ENCODE measurements at places on chromosomes 5 and 9.

GRCh38 chr9:33106372-33106771 is 29.9 kb upstream of the SMU1 start:
- no peak for DNase-seq

DNA sequence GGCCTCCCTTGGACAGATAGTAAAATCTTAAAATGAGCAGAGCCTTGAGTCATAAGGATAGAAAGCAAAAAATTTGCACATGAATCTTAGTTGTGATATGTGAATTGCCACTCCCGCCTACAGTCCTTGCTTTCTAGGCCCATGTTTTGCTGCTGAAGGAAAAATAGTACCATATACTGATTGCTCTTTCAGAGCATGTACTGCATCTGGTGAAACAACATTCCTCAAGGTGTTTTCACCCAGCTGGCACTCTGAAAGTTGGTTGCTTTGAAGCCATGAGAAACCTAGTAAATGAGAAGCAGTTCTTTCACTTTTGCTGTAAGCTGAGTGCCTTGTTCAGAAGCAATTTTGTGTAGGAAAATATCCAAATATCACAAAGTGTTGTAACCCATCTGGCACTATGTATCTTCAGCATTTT is 10.3 kb downstream of the CDC37L1 start:
- no peak for DNase-seq

- DNase-seq, result peak; percentile 88
These were observed at the start of gene ST8SIA4 for GRCh38 chr5:100903039-100903887. Gene ST8SIA4 (minus strand): TSS chr5:100903282. CDS start chr5:100902955, 327 bp downstream.

DNA sequence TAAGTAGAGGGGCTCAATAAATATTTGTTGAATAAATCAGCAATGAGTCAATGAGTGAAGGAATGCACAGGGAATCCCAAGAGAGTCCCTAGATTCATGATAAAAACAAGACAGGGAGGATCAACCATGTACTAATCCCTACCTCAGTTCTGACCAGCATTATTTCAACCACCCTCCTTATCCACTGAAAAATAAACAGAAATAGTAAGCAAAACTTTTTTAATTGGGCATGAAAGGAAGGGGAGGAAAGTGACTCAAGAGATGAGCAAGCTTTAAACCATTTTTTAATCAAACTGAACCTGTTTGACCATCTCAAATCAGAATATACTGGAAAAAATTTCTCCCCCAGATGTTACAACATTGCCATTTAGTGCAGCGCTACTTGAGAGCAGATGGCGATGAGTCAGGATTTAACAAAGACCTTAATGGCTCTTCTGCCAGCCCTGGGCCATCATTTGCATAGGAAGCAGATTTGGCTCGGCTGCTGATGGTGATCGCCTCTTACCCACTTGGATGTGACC is 194.8 kb upstream of the SLC30A5 start:
- DNase-seq, result no peak

DNA sequence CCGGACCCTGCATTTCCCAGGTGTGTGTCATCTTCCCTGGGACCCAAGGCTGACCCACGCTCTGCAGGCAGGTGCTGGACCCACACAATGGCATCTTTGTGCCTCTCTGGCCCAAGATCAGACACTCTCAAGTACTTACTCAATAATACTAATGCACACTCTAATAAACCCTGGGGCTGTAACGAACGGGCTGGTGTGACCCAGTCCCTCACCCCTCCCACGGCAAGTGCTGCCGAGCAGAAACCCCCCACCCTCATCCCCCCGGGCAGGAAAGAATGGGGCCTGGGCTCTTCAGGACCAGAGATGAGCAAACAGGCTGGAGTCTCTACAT is 1.1 kb upstream of the OBP2B start:
- no peak for DNase-seq

DNA sequence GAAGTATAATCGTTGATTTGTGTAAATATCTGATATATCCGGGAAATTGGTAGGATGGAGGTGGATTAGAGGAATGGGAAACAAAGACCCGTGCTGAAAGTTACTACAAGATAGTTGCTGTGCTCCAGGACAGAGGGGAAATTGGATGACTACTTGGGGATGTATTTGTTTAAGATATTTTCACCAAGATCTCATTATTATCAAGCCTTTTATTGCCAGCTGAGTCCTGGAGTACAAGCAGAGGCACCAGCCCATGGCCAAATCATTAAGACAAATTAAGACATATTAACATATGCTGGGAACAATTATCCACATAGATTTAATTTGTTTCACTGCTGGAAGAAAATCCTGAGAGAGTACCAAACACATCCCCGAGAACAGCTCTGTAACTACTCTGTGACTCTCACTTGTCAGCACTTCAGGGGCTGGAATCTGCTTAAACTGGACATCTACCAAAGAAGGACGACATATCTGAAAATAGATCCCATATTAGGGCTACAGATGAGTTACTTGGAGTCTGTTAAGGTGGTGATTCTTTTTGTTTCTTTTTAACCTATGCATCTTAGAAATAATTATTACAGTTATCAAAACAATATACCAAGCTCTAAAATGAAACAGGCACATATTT is 68.2 kb downstream of the SLC1A1 start:
- no peak for DNase-seq

- no peak for DNase-seq
These were observed 54.7 kb downstream of the SEMA4D start for GRCh38 chr9:89442981-89443814.

GRCh38 chr9:95129476-95130291 is 187.8 kb downstream of the FANCC start:
- DNase-seq, result no peak

- DNase-seq, result no peak
These were observed 139.2 kb upstream of the PALM2AKAP2 start for GRCh38 chr9:109640580-109641371.

DNA sequence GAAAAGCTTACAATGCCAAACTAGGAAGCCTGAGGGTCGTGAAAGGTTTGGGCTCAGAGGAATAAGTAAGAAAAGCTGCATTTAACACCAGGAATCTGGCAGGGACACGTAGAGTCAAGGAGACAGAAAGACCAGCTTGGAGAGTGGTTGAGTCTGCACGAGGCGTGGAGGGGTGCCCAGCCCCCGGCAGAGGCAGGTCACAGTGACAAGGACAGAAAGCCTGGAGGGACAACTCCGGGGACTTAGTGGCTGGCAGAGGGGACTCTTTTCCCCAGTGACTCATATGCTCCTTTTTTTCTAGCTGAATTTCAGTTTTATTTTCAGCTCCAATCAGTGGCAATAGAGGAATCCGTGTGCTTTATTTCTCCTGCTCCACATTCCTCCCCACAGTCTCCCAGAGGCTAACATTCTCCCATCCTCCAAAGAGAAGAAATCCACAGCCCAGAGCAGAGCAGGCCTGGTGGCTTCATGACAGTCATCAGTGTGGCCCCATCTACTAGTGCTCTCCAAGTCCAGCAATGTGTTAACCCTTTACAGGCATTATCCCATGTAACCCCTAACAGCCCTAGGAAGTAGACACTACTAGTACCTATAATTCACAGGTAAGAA is 80.7 kb downstream of the KCNIP1 start:
- DNase-seq, result no peak

- no peak for DNase-seq
These were observed 172.3 kb upstream of the GNA14 start for GRCh38 chr9:77820293-77820954.

- no peak for DNase-seq
These were observed 215.0 kb downstream of the MELK start for GRCh38 chr9:36787709-36788108.

DNA sequence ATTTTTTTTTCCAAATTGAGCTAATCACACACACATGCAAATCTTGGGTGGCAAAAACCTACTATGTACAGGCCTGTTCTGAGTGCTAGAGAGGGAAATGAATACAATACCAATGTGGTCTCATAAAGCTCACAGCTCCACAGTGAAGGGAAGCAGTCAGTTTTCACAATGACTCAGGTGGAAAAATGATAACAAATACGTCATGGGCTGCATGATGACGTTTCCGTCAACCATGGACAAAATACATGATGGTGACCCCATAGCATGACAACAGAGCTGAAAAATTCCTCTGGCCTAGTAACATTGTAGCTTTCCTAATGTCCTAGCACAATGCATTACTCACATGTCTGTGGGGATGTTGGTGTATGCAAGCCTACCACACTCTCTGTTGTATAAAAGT is 252.5 kb downstream of the TRIM32 start:
- no peak for DNase-seq

GRCh38 chr5:163586531-163586956 is 81.1 kb downstream of the MAT2B start:
- no peak for DNase-seq

DNA sequence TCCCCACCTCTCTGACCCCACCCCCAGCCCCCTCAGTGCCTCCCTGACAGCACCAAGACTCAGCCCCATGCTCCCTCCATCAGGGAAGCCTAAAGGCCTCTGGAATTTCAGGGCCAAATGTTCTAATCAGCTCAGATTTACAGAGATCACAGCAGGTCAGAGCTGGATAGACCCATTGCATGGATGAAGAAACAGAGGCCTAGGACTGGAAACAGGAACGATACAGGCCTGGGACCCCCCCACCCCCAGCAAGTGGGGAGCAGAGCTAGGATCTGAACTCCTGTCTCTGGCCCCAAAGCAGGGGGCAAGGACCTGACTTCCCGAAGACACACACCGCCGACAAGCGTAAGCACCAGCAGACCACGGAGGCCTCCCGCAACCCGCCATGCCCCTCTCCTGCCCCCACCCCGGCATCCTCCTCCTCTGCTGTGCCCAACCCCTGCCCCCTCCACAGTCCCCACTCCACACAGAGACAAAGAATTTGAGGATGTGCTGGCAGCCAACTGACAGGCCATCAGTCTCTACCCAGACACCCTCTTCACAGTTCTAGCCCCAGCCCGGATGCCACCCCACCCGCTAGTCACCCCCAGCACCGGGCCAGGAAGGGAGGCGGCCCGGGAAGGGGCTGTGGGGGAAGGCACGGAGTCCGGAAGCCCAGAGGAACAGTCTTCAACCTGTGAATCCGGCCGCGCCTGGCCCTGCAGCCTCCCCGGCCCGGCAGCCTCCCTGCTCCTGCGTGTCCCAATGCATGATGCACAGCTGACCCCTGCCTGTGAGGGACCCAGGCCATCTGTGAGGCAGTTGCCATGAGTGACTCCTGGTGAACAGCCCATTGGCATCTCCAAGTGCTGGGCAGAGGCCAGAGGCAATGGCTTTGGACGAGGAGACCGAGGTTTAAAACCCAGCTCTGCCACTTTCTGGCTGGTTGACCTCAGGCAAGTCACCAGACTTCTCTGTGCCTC is 31.3 kb downstream of the NDUFA8 start:
- no peak for DNase-seq

DNA sequence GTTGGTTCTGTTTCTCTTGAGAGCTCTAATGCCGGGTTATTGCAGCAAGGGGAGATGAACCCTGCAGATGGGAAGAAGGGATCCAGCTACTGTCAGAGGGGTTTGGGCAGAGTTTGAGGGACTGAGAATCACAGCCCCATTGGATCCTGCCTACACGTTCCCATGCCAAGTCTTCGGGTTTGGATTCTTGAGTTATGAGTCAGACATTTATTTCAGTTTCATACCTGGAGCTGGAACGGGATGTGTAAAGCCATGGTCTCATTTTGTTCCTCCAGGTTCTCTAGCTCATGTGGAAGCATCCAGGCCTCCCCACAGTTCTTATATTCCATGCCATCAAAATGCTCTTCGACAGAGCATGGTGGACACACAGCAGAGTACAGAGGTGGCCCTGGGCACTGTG is 275.4 kb upstream of the IRX4 start:
- DNase-seq, result no peak

- no peak for DNase-seq
These were observed 23.5 kb downstream of the AFAP1L1 start for GRCh38 chr5:149294872-149295829.

DNA sequence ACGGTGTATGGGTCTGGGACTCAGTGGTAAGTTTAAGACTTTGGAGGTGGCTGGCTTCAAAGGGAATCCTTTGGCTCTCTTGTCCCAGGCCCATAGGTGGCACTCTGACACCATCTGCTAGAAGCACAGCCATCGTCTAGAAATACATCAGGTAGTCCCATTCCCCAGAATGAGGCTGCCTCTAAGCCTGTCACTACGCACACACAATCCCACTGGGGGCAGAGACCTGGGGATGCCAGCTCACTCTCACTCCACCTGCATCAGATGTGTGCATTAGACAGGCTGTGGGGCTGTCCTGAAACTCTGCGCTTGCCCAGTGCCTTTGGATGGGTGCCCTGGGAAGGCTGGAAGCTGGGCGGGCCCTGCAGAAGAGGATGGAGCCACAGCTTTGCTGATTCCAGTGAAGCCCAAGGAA is 127.5 kb upstream of the PANK3 start:
- no peak for DNase-seq

DNA sequence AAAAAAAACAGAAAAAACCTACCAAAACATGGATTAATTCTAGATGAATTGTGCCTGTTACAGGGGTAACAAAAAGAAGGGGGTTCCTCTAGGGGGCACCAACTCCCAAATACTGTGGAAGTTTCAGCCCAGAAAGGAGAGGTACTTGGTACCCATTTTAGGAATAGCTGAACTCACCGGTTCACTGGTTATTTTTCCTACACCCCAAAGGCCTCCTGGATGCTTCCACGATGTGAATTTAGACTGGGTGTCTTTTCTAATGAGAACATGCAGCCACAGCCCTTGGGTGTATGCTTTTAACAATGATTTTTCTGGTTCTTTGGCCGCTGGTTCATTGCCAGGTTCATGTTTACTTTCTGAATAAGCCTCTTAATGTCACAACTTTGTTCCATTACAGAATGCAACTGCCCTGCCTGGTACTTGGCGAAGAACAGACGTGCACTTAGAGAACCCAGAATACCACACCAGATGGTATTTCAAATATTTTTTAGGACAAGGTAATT is 46.7 kb downstream of the GARNL3 start:
- DNase-seq, result peak; percentile 4

- DNase-seq, result no peak
These were observed 15.8 kb downstream of the GZMK start for GRCh38 chr5:55039843-55040242.

GRCh38 chr9:136354592-136355085 is 8.9 kb downstream of the DNLZ start:
- DNase-seq, result no peak

GRCh38 chr5:73637565-73637964 is 11.6 kb downstream of the ARHGEF28 start:
- no peak for DNase-seq

GRCh38 chr5:169408171-169408570 is 107.2 kb upstream of the SLIT3 start:
- no peak for DNase-seq

GRCh38 chr5:181200816-181201215 is 4.2 kb downstream of the TRIM7 start:
- DNase-seq, result no peak

GRCh38 chr5:80101993-80102392 is 66.8 kb downstream of the THBS4 start:
- DNase-seq, result no peak

- DNase-seq, result no peak
These were observed 115.5 kb upstream of the DMRT1 start for GRCh38 chr9:726005-726404.

GRCh38 chr5:119309326-119309725 is 46.5 kb upstream of the TNFAIP8 start:
- no peak for DNase-seq

GRCh38 chr9:92947268-92948037 is at the start of gene FGD3:
Gene FGD3 (plus strand): TSS chr9:92947523. CDS start chr9:92976257, 28,734 bp downstream.
- DNase-seq, result no peak
